Astrocyte of the hippocampus (primary cell): ENCODE measurements at places on chromosomes 2 and 18.
A peak's percentile ranks its signal among the peaks of the same experiment; 100 is the strongest.

DNA sequence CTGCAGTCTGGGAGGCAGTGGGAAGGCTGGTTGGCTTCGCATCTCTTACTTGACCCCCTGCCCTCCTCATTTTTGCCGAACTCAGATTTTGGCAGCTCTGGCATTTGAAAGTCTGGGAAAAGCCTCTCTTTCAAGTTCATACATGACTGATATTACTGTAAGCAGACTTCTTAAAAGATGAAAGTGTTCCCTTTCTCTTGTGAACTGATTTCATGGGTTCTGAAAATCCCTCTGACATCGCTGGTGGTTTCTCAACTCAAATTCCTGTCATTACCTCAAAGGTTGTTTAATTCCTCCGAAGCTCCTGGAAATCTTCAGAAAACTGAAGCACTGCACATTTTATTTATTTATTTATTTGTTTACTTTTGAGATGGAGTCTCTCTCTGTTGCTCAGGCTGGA lies 16.9 kb upstream of the SLC38A11 start:
- no peak for DNase-seq

- peak; percentile 49 for DNase-seq
Observed at GRCh38 chr2:238117199-238118154, 17.3 kb downstream of the ESPNL start.

GRCh38 chr2:240819126-240819857 lies 727 bp downstream of the KIF1A start:
- DNase-seq: peak; percentile 34

- DNase-seq: no peak
Observed at GRCh38 chr2:69731147-69731970, 10.6 kb upstream of the ANXA4 start.

- no peak for DNase-seq
Observed at GRCh38 chr2:183552716-183553115, 428.5 kb downstream of the NUP35 start.

GRCh38 chr2:109210431-109211200 lies 81.6 kb downstream of the SH3RF3 start:
- no peak for DNase-seq

- DNase-seq: peak; percentile 32
Observed at GRCh38 chr2:95300450-95300849, 3.3 kb downstream of the KCNIP3 start.

DNA sequence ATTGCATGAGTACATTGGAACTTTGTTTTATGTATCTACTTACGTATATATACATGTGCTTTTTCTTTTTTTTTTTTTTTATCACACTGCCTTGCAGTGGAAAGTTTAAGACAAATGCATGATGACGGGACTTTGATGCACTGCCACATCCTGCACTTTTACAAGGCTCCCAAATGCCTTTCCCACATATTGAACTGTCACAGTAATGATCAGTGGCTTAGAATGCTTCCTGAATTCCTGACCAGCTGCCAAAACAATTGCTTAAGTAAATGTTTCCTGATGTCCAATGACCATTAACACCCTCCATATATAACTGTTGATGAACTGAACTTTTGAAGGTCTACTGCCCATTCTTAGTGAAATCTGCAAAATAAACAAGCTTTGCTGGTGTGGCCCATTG lies 60.2 kb downstream of the LYPD6B start:
- DNase-seq: peak; percentile 78

- no peak for DNase-seq
Observed at GRCh38 chr2:160670618-160671017, 177.0 kb upstream of the RBMS1 start.

GRCh38 chr2:226984750-226985582 lies 149.1 kb downstream of the RHBDD1 start:
- DNase-seq: peak; percentile 84

DNA sequence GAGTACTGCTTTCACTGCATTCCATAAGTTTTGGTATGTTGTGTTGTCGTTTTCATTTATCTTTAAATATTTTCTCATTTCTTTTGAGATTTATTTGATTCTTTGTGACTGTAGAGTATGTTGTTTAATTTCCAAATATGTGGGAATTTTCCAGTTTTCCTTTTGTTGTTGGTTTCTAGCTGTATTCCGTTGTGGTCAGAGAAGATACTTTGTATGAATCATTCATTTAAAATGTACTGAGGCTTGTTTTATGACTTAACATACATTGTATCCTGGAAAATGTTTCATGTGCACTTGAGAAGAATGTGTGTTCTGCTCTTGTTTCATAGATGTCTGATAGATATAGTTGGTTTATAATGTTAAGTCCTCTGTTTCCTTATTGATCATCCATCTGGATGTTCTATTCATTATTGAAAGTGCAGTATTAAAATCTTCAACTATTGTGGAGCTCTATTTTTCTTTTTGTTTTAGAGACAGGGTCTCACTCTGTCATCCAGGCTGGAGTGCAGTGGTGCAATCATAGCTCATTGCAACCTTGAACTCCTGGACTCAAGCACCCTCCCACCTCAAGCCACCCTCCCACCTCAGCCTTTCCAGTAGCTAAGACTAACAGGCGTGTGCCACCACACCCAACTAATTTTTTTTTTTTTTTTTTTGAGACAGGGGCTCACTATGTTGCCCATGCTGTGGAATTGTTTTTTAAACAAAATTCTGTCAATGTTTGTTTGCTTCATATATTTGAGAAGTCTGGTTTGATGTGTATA lies 96.8 kb downstream of the TAF4B start:
- peak; percentile 5 for DNase-seq

DNA sequence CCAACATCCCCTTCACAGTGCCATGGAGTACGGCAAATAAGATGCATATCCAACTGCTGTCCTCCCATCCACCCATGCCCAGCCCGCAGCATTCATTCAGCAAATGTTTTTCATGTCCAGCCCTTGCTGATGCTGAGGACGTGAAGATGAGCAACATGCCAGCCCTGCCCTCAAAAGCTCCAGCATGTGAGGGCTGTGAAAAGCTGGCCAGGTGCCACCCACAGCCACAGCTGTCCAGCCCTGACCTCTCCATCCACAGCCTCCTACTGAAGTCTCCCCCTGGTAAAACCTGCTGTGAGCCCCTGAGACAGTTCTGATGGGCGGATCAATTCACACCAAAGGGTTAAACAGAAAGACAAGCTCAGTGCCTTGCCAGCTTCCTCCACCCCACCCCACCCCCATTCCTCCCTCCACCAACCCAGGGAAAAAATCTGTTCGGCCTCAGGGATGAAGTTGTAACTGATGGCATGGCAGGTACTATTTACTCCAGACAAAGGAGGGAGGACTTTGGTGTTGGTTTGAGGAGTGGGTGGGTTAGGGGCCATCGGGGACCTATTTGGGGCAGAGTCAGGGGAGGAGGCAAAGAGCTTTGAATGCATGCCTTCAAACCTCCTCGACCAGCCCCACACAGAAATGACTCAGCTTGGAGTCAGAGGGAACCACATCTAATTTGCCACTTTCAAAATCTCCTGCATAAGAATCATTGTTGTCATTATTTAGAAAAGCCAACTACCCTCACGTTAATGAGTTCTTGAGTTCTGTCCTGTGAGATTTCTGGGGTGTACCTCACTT lies 4.3 kb downstream of the ZBTB7C start:
- peak; percentile 65 for DNase-seq

DNA sequence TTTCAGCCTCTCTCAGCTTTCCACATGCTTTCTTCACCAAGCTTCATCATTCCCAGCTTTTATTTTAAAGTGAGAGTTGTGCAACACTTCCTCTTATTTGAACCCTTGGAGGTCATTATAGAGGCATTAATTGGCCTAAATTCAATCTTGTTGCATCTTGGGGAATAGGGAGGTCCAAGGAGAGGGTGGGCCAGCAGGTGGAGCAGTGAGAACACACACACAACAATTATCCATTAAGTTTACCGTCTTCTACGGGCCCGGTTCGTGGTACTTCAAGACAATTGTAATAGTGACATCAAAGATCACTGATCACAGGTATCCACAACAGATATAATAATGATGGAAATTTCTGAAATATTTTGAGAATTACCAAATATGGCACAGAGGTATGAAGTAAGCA lies 457.2 kb upstream of the SMIM21 start:
- DNase-seq: no peak

- DNase-seq: peak; percentile 73
Observed at GRCh38 chr18:73340135-73340977, 472.6 kb upstream of the NETO1 start.

DNA sequence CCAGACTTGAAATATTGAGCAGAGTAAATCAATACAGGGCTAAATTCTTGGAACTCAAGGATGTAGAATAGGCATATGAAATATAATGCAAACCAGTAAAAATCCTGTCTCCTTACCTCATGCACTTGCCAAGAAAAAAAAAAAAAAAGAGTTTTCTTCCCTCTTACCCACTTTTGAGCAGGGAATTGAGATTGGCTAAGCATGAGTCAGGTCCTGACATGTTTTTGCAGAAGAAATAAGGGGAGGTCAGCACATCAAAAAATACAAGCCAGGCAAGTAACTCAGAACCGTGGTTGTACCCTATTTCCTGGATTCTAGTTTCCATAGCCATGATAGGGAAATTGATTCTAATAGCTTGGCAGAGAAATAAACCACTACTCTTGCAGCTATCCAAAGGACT lies 1526.7 kb downstream of the LRP1B start:
- DNase-seq: peak; percentile 16

DNA sequence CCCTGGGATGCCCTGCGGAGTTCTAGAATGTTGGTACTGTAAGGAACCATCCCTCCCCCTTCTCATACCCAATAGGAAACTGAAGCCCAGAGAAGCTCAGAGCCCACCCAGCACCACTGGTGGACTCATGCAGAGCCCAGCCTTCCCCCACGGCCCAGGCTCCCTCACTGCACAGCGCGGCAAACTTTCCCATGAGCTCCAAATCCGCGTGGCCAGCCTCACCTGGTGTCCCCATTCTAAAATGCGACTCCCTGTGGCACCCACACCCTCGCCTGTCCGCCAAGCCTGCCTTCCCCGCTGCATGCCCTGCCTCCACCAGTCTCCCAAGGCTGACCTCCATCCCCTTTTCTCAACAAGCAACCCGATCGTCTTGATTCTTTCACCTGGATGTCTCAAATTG lies 51.1 kb downstream of the PTGR3 start:
- DNase-seq: no peak

- DNase-seq: no peak
Observed at GRCh38 chr2:54054271-54054670, 61.1 kb upstream of the ACYP2 start.

DNA sequence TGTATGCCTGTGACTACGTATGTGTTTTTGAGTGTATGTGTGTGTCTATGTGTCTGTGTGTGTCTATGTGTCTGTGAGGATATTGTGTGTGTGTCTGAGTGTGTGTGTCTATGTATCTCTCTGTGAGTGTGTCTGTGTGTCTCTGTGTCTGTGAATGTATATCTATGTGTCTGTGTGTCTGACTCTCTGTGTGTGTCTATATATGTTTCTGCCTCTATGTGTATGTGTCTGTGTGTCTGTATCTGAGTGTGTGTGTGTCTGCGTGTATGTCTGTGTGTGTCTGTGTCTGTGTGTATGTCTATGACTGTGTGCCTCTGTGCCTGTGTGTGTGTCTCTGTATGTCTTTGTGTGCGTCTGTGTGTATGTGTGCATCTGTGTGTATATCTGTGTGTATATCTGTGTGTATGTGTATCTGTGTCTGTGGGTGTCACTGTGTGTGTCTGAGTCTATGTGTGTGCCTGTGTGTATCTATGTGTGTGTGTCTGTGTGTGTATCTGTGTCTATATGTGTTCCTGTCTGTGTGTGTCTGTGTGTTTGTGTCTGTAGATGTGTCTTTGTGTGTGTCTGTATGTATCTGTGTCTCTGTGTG lies 172.7 kb downstream of the MYCN start:
- no peak for DNase-seq
